ENCODE measurements at places on chromosomes 6 and 20. TPM values are rescaled to one million over a fixed set of nuclear protein-coding genes. Genes with fewer than 3 reads are reported as not detected.
A peak's percentile ranks its signal among the peaks of the same experiment; 100 is the strongest.

Gene TRERF1
- total RNA-seq, result 12.8 TPM

- H3K4me3 ChIP-seq, result no peak overlapping the region
- H3K27ac ChIP-seq, result no peak overlapping the region
- no peak for DNase-seq
- no peaks in the 10 kb centered on the region for H3K36me3 ChIP-seq
- no peaks in the 10 kb centered on the region for H3K4me1 ChIP-seq
Observed at GRCh38 chr6:113813142-113813541, 44.0 kb upstream of the MARCKS start.

Gene PAK5
- 6.8 TPM for total RNA-seq

Gene DDX43
- total RNA-seq, result not detected

Gene SLC17A4
- not detected for total RNA-seq

Gene PHACTR2
- total RNA-seq, result 9.7 TPM

DNA sequence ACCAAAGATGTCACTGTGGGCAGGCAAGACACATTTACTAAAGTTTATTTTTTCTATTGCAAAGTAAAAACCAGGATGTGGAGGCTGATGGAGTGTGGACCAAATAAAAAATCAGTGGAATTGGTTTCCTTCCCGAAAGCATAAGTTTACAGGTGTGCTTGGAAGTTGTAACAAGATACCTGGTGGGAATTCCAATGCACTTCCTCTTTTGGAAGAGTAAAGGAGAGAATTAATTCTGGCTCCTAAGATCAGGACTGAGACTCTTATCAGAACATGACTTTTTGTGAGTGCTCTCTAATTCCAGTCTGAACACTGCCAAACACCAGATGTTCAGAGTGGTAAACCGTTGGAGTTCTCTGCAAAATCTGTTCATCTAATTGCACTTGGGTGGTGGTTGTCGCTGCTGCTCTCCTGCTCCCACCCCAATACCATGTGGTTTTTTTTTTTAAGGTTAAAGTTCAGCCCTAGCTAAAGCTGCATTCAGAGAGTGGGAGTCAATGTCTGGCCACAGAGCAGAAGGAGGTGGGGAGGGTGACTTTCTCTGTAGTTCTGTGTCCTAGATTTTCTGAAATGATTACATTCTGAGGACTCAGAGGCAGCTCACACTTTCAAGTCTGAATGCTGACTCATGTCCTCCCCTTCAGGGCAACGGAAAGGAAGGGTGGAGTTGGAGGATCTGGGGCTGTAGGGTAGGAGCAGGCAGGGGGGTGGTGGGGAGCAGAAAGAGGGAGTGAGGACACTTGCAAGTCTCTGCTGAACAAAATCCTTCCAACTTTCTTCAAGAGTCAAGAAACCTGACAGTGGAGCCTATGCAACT is 275.8 kb upstream of the PRDM1 start:
- peaks cover 9% of the 10 kb centered on the region for H3K4me1 ChIP-seq
- H3K4me3 ChIP-seq, result no peak overlapping the region
- H3K27me3 ChIP-seq, result no peaks in the 10 kb centered on the region

GRCh38 chr6:69846312-69846711 is 20.0 kb upstream of the COL19A1 start:
- H3K27ac ChIP-seq, result no peak overlapping the region
- no peak for DNase-seq
- no peak overlapping the region for H3K4me3 ChIP-seq
- no peaks in the 10 kb centered on the region for H3K36me3 ChIP-seq

Gene ULBP2
- 5.4 TPM for total RNA-seq

GRCh38 chr20:62968378-62969178 is 16.1 kb downstream of the SLC17A9 start:
- peaks cover 7% of the 10 kb centered on the region for H3K27me3 ChIP-seq
- H3K27ac ChIP-seq, result no peak overlapping the region
- no peaks in the 10 kb centered on the region for H3K36me3 ChIP-seq
- no peak overlapping the region for H3K4me3 ChIP-seq

GRCh38 chr20:62900692-62901584 is 25.4 kb downstream of the DIDO1 start:
- no peak for DNase-seq
- H3K4me3 ChIP-seq, result no peak overlapping the region
- H3K27ac ChIP-seq, result peak overlapping the region; percentile 28

GRCh38 chr6:134730013-134730412 is 219.9 kb downstream of the ALDH8A1 start:
- H3K27me3 ChIP-seq, result no peaks in the 10 kb centered on the region
- no peak for DNase-seq
- H3K4me1 ChIP-seq, result no peaks in the 10 kb centered on the region
- H3K27ac ChIP-seq, result no peak overlapping the region
- H3K36me3 ChIP-seq, result no peaks in the 10 kb centered on the region
- no peak overlapping the region for H3K4me3 ChIP-seq

Gene RAB44
- not detected for total RNA-seq

- H3K36me3 ChIP-seq, result peaks cover 8% of the 10 kb centered on the region
- H3K27me3 ChIP-seq, result peaks cover 8% of the 10 kb centered on the region
- no peak overlapping the region for H3K4me3 ChIP-seq
- peaks cover 15% of the 10 kb centered on the region for H3K4me1 ChIP-seq
Observed at GRCh38 chr20:57882451-57883161, 172.8 kb upstream of the PMEPA1 start.

DNA sequence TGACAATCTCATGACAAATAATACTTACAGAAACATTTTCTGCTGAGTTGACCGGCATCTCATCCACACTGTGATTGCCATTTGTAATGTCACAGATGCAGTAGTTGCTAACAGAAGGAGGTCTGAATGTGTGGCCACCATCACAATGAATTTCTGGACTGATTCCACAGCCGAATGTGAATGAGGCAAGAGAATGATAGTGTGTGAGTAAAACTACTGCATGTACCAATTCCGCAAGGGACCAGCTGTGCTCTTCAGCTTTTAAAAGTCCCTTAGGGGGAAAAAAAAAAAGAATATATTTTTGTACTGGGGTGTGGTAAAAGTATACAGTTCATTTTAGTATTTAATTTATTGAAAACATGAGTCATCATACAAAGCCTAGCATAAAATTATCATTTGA is 96.2 kb downstream of the SESN1 start:
- H3K27ac ChIP-seq, result peak overlapping the region; percentile 62
- H3K36me3 ChIP-seq, result no peaks in the 10 kb centered on the region
- no peaks in the 10 kb centered on the region for H3K27me3 ChIP-seq
- no peak overlapping the region for H3K4me3 ChIP-seq
- H3K4me1 ChIP-seq, result peaks cover 30% of the 10 kb centered on the region

DNA sequence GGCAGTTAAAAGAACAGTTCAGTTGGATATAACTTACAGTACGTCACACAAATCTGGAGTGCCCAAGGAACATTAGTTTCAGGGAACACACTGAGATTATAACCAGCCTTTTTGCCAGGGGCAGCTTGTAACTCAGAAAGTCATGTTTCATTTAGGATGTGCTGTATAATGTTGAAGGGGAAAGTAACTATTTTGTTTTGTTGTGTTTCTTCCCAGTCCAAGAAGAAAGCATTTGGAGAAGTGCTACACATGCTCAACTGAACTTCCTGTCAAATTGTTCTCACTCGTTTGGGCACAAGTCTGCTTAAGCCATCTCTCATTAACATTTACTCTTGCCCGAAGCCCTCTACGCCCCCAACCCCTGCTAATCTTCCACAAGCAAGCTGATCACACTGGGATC is 157.9 kb downstream of the BTBD9 start:
- H3K27ac ChIP-seq, result no peak overlapping the region
- H3K27me3 ChIP-seq, result no peaks in the 10 kb centered on the region
- H3K4me1 ChIP-seq, result peaks cover 14% of the 10 kb centered on the region
- no peak overlapping the region for H3K4me3 ChIP-seq

Gene FAM209A
- not detected for total RNA-seq

Gene ZC2HC1B
- not detected for total RNA-seq

- no peak overlapping the region for H3K4me3 ChIP-seq
- H3K27ac ChIP-seq, result no peak overlapping the region
- peaks cover 34% of the 10 kb centered on the region for H3K4me1 ChIP-seq
Observed at GRCh38 chr6:111657146-111657545, 51.5 kb upstream of the TRAF3IP2 start.

- no peak for DNase-seq
- no peak overlapping the region for H3K27ac ChIP-seq
- H3K27me3 ChIP-seq, result no peaks in the 10 kb centered on the region
Observed at GRCh38 chr20:44004306-44004915, 89.8 kb downstream of the TOX2 start.

Gene STMND1
- total RNA-seq, result not detected

GRCh38 chr6:142950291-142950690 is 5.3 kb upstream of the HIVEP2 start:
- no peaks in the 10 kb centered on the region for H3K4me1 ChIP-seq
- H3K4me3 ChIP-seq, result no peak overlapping the region
- peaks cover 7% of the 10 kb centered on the region for H3K27me3 ChIP-seq
- H3K27ac ChIP-seq, result no peak overlapping the region

DNA sequence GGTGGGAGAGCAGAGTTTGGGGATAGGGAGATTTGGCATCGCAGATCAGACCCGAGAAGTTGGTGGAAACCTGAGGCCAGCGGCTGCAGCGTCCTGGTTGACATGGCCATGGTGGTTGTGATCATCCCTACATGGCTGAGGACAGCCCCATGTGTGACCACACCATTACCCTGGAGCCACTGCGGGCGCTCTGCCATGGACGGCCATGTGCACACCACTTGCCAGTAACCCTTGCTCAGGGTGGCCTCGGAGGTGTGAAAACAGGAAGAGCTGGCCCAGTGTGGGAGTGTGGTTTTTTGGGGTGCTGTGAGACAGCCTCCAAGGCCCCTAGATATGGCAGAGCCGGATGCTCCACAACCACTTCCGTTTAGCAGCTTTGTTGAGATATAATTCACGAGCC is 64.4 kb downstream of the TMEM242 start:
- H3K36me3 ChIP-seq, result no peaks in the 10 kb centered on the region
- DNase-seq, result no peak
- no peak overlapping the region for H3K27ac ChIP-seq
- H3K4me3 ChIP-seq, result no peak overlapping the region

DNA sequence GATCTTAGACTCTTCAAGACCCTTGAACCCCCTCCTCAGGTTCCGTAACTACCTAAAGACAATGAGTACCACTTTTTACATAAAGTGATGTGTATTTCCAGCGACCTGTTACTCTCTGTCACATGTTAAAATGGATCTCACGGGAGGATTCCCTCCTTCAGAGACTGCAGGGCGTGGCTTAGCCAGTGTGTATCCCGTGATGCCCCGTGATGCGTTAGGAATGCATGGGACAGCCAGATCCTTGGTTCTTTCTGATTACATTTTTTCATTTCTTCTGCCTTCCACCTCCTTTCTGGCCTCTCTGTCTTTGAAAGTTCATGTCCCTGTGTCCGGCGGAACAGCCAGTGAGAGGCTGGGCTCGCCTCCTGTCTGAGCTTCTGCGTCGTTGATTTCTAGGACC is 155.5 kb downstream of the TMEM242 start:
- peak overlapping the region; percentile 37 for H3K4me3 ChIP-seq
- H3K4me1 ChIP-seq, result peaks cover 50% of the 10 kb centered on the region
- peaks cover 5% of the 10 kb centered on the region for H3K27me3 ChIP-seq
- no peaks in the 10 kb centered on the region for H3K36me3 ChIP-seq
- no peak overlapping the region for H3K27ac ChIP-seq

DNA sequence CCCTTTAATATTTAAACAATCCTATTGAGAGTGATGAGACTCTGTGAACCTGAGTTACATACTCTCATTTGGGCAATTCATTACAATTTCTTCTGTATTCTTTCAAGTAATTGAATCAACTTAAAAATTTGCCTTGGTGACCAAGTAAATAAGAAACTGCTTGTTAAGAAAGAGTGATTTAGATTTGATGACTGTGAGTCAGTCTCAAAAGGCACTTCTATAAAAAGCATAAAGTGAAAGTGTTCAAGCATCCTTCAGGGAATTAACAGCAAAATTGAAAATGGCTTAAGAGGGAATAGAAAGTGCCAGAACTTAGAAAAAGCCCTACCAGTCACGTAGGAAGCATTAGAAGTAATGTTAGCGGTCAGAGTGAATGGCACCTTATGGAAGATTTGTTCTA is 654.7 kb downstream of the EPM2A start:
- no peak overlapping the region for H3K4me3 ChIP-seq
- no peak for DNase-seq
- H3K4me1 ChIP-seq, result no peaks in the 10 kb centered on the region
- no peak overlapping the region for H3K27ac ChIP-seq
- no peaks in the 10 kb centered on the region for H3K27me3 ChIP-seq

GRCh38 chr6:44935693-44936300 is 392.3 kb upstream of the RUNX2 start:
- H3K4me3 ChIP-seq, result no peak overlapping the region
- no peaks in the 10 kb centered on the region for H3K36me3 ChIP-seq
- DNase-seq, result no peak
- H3K27ac ChIP-seq, result no peak overlapping the region
- H3K4me1 ChIP-seq, result no peaks in the 10 kb centered on the region
